ENCODE measurements at places on chromosomes 12 and 14.

DNA sequence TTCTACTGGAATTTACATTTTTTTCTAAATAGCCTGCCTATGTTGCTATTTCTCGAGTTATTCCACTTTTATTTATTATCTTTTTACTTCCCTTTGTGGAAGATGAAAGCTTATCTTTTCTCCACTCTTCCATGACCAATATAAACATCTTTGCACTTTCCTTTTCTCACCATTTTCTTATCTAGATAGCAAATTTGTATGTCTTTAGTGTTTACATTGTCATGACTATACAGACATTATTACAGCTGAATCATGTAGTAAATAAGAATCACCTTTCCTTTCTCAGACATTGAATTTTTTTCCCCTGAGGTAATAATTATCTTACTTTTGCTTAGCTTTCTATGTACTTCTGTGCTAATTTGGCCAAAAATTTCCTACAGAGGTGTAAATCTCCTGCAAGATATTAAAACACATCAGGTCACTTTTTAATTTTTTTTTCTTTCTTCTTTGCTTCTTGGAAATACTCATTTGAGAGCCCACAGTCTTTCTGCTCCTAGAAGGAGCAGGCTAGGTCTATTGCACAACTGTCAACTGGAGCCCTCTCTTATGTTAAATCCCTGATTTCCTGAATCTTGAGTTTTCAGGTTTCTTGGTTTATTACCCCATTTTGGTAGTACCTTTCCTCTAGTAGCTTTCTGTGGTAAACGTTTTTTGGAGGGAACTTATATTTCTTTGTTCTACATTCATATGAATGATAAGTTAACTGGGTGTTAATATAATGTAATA is 109.0 kb upstream of the ATP2B1 start:
- DNase-seq, result no peak

- DNase-seq, result no peak
These were observed 65.2 kb upstream of the STK38L start for GRCh38 chr12:27178723-27179399.

DNA sequence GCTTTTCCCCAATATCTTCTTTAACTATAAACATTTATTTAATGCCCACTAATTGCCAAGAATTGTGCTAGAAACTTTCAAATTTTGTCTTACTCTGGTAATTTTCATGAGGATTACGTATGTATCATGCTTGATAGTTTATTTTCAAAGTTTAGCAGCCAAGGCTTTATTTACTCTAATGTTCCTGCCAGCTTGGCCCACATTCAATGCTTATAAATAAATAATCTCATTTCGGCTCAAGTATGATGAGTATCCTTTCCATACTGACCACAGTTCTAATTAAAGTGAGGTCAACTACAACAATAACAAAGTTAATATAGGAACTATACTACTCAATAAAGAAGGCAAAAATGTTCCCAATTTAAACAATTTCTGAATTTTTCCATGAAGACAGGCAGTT is 259.2 kb downstream of the MED13L start:
- DNase-seq, result no peak

- DNase-seq, result no peak
These were observed 319 bp downstream of the GALNT6 start for GRCh38 chr12:51390891-51391282.

- DNase-seq, result peak; percentile 25
These were observed 18.9 kb downstream of the DYRK2 start for GRCh38 chr12:67667276-67668073.

- no peak for DNase-seq
These were observed 46.6 kb downstream of the PDZRN4 start for GRCh38 chr12:41234692-41235091.

Data from anterior cingulate cortex (tissue), 58 donors.